NB4 (cell line): ENCODE measurements at places on chromosomes 13 and 19.

DNA sequence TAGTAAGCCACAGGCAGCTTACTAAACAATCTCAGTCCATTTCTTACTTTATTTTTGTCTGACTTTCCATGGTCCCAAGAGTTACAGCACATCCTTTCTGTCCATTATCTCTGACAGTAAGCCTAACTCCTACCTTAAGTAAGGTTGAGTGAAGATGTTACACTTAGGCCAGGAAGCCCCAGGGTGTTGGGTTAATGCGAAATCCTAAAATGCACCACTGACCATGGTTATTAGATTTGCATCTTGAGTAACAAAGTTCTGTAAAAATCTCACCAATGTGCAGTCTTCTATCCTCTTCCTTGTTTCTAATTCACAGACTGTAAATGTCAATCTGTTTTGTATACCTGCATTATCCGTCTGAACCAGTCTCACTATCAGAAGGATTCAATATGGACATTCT is 462.5 kb downstream of the FGF14 start:
- no peak for DNase-seq

DNA sequence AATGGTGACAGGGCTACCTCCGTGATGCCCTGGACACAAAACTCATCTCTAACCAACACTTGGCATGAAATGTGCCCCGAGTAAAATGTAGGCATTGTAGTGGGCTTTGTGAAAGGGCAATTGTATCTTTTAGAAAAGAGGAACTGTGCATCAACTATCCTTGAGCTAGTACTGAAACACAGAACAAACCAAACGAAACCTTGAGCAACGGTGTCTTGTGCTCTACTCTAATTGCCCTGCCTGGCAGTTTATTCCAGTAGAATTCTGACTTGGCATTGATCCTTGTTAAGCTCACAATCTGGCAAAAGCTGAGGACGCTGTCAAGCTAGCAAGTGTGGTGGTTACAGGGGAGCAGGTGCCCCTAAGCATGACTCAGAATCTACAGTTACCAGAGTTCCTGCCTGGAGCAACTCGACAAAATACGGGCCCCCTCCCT is 707.1 kb upstream of the SPRY2 start:
- DNase-seq: peak; percentile 8

DNA sequence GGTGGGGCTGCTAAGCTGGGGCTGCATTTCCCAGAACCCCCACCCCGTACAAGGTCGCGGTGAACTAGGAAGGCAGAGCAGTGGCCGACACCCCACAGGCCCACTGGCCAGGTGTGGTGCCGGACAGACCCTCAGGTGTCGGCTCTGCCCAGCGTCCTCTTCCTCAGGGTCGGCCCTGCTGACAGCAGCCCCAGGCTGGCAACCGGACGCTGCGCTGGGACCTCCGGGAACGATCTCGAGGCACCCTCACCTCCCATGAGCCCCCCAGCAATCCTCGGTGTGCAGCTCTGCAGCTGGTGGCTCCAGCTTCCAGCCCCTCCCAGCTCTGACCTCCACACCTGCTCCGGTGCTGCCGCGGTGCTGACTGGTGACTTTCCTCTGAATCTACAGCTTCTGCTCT is 142.9 kb upstream of the SPACA7 start:
- no peak for DNase-seq

DNA sequence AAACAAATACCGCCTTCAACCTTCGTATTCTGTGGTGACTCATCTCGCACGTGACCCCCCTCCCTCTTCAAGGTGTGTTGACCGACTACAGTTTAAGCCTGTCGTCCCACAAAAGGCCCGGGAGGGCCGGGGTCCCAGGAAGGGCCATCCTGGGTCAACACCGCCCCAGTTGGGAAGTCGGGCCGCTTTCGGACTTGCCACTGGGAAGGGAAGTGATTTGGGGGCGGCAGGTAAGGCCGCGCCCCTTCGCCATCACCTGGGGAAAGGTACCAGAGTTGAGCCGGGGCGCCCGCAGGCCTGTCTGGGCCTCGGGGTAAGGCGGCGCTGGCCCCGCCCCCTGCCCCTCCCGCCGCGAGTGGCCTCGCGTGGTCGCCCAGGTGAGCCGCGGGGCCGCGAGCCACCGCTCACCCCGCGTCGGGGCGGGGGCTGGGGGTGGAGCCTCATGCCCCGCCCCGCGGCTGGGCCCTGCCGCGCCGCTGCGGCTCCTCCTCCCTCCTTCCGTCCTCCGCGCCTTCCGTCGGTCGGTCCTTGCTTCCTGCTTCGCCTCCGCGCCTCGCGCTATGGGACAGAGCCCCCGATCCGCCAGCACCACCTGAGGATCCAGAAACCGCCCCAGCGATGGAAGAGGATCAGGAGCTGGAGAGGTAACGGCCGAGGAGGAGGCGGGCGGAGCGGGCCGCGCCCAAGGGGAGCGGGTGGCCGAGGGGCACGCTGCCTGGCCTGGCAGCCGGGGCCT is at the start of gene POLR1D:
Gene POLR1D (plus strand): TSS at position 527 of the 736 bp plus-strand sequence. CDS start 92 bp downstream, at position 619.
- peak; percentile 89 for DNase-seq

GRCh38 chr19:46624958-46625661 is at the start of gene PTGIR:
Gene PTGIR, minus strand, starts transcription at chr19:46625089. Its CDS starts 864 bp downstream, at chr19:46624225.
- DNase-seq: peak; percentile 58

GRCh38 chr19:30722186-30722585 is 350.0 kb downstream of the ZNF536 start:
- no peak for DNase-seq

DNA sequence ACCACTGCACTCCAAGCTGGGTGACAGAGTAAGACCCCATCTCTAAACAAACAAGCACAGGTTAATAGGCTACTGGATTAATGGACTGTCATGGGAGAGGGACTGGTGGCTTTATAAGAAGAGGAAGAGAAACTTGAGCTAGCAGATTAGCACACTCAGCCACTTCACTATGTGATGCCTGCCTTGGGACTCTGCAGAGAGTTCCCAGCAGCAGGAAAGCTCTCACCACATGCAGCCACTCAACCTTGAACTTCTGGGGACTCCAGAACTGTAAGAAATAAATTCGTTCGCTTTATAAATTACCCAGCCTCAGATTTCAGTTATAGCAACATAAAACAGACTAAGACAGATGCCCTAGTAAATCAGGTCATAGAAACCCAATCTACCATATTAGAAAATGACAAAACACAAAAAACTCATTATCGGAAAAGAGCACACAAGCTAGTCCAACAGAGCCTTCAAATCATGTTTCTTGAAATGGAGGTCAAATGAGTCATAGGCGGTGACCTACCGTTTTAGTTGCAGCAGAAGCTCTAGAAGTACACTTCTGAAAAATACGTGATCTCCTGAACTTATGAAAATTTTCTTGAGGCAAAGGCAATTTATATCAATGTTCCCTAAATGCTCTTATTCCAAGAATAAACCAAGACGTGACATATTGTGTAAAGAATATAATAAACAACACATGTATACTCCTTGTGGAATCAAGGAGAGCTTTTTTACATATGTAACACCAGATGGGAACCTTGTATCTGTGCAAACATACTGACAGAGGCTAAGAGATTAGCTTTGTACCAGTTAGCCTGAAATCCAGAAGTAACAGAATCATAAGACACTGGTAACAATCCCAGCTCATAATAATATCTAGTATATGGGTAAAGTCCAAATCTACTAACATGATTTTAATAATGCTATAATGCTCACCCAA is 340.9 kb upstream of the SGCG start:
- no peak for DNase-seq

DNA sequence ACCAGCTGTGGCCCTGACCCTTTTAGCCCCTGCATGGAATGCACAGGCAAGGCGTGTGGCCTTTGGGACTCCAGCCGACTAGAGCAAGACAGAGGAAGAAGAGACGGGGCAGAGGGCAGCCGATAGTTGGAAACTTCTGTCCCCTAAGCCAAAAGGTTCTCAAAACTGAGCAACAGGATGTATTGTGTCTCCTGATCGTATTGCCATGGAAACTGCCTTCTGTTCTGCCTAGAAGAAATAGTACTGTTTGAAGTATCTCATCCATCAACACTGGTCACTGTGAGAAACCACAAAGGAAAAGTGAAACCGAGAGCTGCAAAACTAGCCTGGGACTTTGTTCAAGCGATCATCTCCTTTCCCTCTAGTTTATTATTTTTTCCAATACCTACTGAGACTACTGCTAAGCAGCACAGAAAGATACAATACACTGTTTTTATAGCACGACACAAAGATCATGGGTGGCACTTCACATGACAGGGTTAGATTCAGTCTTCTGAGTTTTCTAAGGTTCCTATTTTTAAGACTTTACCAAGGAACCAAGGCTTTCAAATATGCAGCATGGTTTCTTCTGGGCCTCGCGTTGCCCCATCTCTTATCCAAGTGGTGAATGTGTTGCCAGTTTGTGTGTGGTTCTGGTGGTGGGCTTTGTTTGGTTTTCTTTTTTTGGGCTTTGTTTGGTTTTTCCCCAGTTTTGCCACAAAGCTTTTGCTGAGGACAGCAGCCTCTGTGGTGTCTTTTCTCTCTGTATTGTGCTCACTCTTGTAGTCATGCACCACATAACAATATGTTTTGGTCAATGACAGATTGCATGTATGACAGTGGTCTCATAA is 49.3 kb upstream of the GPR183 start:
- no peak for DNase-seq

DNA sequence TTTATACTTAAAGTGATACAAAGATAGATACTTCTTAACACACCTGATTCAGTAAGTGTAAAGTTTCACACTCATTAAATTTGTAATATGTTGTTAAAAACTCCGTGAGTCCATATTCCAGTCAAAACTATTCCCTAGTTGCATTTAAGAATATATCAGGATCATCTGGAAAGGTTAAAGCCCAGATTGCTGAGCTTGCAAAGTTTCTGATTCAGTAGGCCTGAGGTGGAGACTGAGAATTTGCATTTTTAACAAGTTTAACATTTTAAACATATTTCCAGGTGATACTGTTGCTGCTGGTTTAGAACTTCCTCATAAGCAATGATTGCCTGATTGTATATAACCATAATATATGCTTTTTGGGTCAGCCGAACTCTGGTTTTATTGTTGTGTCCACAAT is 1998.6 kb upstream of the PCDH20 start:
- DNase-seq: no peak

DNA sequence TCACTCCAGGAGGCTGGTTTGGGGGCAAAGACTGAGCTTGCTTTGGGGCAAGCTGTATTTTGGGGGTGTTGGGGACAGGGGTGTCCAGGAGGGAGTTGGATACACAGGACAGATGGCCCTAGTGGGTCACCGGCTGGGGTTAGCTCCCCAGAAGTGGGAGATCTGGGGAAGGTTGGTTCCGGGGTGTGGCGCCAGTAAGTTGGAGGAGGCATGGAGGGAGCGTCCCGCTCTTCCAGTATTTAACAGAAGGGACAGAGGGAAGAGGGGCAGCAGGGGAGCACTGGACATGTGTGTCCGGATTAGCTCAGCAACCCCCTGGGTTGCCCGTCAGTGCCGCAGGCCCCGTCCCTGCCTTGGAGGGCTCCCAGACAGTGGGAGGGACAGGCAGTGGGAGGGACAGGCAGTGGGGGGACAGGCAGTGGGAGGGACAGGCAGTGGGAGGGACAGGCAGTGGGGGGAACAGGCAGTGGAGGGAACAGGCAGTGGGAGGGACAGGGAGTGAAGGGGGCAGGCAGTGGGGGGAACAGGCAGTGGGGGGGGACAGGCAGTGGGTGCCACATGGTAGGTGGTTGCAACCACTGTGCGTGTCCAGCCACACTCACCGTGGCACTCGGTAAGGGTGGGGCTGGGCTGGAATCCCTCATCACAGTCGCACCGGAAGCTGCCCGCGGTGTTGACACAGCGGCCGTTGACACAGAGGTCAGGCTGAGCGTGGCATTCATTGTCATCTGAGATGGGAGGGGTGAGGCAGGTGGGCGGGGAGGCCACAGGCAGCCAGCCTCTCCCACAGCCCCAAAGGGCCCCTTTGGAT is 33.2 kb downstream of the CCL25 start:
- peak; percentile 94 for DNase-seq

- DNase-seq: no peak
These were observed 76.3 kb downstream of the ZNF429 start for GRCh38 chr19:21581646-21582240.

DNA sequence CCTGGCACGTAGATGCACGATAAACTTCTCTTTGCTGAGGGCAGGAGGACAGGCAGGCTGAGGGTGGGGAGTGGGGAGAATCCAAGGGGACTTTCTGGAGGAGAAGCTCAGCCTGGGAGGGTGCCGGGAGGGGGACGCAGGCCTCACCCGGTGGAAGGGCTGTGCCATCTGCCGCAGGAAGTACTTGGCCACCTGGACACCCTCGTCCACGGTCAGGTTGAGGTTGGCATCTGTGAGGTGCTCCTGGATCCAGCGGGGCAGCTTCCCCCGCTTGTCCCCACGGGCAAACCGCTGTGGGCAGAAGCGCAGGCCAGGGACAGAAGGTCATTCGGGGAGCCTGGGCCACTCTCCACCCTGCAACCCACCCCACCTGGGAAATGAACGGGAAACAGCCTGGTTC is 11.5 kb downstream of the KLC3 start:
- DNase-seq: no peak

DNA sequence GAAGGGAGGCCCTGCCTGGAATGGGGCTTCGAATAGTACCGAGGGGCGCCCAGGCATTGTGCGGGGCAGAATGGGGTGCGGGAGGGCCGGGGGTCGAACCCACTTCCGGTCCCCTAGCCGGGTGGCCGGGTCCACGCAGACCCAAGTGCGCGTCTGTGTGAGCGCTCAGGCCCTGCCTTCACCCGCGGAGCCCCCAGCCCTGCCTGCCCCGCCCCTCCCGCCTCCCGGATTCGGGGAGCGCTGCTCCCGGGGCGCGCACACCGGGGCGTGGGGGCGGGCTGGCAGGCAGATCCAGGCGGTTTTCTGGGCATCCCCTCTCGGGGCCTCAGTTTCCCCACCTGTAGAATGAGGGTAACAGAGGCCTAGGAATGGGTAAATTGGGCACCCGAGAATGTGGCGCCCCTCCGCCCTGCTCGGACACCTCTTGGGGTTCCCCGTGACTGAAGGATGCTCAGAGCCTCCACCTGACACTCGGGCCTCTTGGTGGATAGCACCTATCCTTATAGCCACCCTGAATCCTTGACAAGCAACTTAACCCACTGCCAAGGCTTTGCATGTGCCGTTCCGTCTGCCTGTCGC is 682 bp downstream of the PIK3R2 start:
- peak; percentile 28 for DNase-seq

DNA sequence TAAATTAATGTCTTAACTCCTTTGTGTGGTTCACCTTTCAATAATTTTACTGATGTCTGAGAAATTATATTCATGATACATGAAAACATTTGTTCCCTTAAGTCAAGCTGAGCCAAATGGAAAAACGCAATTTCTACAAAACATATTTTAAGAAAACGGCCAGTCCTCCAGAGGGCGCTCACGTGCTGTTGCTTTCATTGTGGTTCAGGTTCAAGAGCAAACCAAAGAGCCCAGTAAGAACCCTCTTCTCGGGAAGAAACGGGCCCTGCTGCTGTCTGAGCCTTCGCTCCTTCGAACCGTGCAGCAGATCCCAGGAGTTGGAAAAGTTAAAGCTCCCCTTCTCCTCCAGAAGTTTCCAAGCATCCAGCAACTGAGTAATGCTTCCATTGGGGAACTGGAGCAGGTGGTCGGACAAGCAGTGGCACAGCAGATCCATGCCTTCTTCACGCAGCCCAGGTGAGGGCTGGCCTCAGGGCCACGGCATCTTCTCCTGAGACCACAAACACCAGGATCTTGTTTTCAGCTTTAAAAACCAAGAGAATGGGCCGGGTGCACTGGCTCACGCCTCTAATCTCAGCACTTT is 4.3 kb downstream of the FAAP24 start:
- DNase-seq: peak; percentile 70

GRCh38 chr13:19817510-19818158 is 34.9 kb upstream of the PSPC1 start:
- DNase-seq: no peak
